ENCODE measurements at places on chromosomes 1 and 21. TPM values are rescaled to one million over a fixed set of nuclear protein-coding genes. Genes with fewer than 3 reads are reported as not detected.

DNA sequence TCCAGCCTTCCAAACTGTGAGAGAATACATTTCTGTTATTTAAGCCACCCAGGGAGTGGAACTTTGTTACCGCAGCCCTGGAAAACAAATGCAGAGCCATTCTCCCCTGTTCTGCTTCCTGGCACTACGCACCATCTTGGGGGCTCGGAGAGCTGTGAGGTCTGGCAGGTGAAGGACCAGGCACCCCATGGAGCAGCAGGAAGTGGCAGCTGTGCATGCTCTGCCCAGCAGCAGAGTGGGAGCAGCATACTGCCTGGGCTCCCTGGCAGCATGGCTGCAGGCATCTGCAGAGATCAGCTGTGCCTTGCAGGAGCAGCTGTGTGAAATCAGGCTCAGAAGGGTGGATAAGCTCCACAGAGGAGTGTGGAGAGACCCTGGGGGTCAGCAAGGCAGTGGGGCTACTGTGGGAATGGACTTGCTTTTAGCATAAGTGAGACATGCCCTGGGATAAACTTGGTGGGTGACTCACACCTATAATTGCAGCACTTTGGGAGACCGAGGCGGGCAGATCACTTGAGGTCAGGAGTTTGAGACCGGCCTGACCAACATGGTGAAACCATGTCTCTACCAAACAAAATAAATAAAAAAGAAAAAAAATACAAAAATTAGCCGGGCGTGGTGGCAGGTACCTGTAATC is 17.7 kb upstream of the ZSCAN20 start:
- DNase-seq: no peak

DNA sequence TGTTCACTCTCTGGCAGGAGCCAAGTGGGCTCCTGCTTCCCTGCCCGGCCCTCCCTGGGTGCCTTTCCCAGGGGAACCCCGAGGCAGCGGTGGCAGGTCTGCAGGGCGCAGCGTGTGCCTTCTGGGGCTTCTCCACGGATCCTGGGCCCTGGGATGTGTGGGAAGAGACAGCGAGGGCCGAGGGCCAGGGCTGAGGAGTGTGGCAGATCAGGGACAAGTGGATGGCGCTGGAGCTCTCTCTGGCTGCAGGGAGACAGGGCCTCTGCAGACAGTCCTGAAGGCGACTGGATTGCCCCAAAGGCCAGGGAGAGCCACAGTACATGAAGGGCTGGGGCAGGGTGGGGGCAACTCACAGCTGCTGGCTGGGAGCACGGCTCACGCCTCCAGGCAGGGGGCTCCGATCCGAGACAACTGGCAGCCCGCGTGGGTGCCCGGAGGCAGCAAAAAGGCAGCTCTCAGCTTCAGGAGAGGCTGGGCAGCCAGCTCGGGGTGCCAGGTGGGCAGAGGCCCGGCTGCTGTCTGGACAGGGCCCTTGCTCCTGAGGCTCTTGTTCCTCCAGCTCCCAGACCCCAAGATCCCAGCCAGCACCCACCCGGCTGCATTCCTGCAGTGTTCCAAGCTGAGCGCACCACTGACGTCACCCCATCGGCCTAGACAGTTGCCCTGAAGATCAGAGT is 16.0 kb downstream of the MORN1 start:
- DNase-seq: no peak

The PLA2G2A gene
- polyA plus RNA-seq: not detected

The LRRC7 gene
- polyA plus RNA-seq: 6.2 TPM

DNA sequence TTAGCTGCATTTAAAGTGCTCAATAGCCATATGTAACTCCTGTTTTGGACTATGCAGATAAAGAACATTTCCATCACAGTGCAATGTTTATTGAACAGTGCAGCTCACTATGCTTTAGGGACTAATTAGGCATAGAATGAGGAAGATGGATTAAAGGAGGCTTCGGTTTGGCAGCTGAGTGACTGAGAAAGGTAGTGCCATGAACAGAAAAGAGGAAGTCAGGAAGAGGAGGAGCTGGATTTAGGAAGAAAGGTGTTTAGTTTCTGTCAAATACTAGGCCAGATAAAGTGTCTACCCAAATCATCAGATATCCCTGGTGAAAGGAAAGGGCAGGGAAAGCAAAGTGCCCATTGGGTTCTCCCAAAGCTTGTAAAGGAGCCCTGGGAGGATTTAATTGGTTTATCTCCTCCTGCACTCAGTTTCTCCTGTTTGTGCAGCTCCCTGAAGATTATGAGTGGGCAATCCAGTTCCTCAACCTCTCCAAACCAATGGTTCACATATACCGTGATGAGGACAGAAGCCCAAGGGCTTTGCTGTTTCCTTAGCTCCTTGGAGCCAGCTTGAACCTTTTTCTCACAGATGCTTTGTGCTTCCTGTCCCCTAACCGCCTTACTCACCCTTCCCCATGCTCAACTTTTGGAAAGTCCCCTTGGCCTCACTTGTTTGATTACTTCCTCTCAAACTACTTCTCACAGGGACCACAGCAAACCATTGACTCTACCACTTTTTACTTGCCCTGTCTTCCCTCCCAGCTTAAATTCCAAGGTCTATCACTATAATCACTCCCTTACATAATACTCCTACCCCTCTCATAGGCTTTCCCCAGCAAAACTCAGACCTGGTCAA is 3.5 kb upstream of the RAP1A start:
- DNase-seq: no peak

GRCh38 chr1:214331180-214331579 is 50.2 kb downstream of the SMYD2 start:
- no peak for DNase-seq

DNA sequence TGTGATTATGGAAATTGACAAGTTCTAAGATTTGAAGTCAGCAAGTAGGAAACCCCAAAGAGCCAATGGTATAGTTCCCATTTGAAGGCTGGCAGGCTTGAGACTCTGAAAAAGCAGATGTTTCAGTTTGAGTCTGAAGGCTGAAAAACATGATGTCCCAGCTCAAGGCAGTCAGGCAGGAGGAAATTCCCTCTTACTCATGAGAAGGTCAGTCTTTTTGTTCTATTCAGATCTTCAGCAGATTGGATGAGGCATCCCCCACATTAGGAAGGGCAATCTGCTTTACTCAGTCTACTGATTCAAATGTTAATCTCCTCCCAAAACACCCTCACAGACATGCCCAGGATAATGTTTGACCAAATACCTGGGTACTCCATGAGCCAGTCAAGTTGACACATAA is 372.5 kb upstream of the ST6GALNAC5 start:
- no peak for DNase-seq

Data from right renal pelvis (tissue), 4 donors.